ENCODE measurements at places on chromosomes 12 and 14.

DNA sequence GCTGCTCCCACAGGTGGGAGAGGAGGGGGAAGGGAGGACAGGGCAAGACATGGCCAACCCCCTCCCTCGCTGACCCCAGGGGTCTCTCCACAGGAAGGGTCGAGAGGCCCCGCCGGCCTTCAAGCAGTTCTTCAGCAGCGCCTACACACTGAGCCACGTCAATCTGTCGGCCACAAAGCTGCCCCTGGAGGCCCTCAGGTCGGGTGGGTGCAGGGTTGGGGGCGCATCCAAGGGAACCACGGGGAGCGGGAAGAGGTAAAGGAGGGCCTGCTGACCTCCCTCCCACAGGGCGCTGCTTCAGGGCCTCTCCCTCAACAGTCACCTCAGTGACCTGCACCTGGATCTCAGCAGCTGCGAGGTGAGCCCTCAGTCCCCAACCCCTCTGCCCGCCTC is 6.1 kb downstream of the CARMIL3 start:
- no peak for DNase-seq

- DNase-seq, result no peak
These were observed 201.0 kb downstream of the TMX1 start for GRCh38 chr14:51441001-51441400.

- peak; percentile 60 for DNase-seq
These were observed 3.7 kb downstream of the UNC119B start for GRCh38 chr12:120713861-120714482.

DNA sequence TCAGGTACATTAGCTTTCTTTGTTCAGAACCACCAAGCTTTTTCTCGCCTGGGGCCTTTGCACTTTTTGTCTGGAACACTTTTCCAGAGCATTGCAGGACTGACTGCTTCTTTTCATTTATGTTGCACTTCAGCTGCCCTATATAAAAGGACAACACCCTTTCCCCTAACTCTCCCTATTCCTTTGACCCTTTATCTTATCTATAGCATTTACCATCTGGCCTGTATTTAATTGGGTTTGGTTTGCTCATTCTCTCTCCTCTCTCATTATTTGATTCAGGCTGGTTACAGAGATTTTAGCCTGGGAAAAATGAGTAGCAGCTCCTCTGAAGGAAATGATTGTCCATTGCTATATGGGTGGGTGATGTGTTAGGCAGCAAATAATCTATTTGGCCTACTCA is 165.4 kb downstream of the KICS2 start:
- no peak for DNase-seq

All from stimulated activated CD4-positive, alpha-beta T cell treated with anti-CD3 and anti-CD28 coated beads, Interleukin-12 subunit alpha, Interleukin-12 subunit beta, amount 100 ng/mL, for 24 hours (primary cell).